ENCODE measurements at places on chromosomes 2 and 18.

- DNase-seq = no peak
Measured at GRCh38 chr2:207473049-207473930, 56.5 kb upstream of the CREB1 start.

GRCh38 chr2:179518830-179519229, 254.2 kb upstream of the SESTD1 start:
- no peak for DNase-seq

- DNase-seq = no peak
Measured at GRCh38 chr18:77551055-77551454, 301.4 kb downstream of the GALR1 start.

DNA sequence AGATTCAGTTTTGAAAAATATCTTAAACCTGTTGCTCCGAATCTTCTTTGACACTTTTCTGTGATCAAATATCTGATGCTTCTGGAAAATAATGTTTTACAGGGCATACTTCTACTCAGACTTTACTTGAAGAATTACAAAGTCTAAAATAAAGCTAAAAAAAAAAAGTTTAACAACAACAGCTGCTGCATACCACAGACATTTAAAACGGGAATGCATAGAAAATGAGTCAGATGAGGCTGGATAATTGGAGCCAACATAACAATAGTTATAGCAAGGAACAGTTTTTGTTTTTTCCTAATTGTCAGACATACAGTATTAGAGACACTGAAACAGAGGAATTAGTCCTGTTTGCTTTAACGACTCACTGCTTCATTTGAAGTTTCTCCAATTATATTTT, 1090.2 kb downstream of the SUCLG1 start:
- DNase-seq = no peak

DNA sequence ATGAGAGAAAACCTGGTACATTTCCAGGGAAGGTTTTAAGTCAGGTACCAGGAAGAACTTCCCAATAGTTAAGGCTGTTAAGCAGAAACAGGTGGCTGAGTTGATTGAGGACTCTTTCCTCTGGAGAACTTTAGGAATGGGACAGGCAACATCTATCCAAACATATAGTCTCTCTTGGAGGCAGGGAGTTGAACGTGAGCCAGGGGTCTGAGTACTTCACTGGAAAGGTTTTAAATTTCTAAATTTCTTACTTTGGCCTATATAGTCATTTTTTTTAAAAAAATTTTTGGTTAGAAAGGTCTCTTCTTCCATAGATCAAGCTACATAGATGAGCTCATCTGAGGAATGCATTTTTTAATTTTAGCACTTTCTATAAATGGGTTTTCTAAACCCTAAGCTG, 261.4 kb upstream of the TCF4 start:
- no peak for DNase-seq

- DNase-seq = no peak
Measured at GRCh38 chr18:75502286-75502685, 74.8 kb upstream of the SMIM21 start.

- DNase-seq = no peak
Measured at GRCh38 chr2:14567561-14567960, 65.0 kb upstream of the LRATD1 start.

- DNase-seq = no peak
Measured at GRCh38 chr2:107064750-107065149, 178.8 kb upstream of the ST6GAL2 start.

DNA sequence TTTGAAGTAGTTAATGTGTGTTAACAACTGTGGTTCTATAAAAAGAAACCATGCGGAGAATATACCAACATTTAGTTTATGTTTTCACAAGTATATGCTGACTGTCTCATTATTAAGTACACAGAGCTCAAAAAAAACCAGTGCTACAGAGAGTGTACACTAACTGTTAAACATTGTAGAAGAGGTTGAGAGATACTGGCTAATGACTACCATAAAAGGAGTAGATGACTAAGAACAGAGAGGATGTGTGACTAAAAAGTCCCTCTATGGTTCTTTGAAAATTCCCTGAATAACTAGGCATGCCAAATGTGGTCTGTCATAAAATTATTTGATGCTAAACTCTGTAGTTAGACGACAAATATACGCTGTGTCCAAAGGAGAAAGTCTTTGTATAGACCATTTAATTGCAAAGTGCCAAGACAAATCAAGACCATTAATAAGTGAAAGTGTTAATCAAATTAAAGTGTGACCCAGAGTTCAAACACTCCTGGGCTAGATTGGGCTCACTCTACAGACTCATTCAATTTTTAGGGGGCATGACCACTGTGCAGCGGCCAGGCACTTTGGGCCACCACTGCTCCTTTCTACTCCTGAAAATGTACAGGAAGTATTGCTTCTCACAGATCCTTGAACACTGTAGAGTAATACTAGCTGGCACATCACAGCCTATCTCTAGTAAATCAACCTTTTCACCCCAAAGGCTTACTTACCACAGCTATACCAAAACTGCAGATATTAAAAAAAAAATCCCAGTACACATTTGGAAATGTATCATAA, 45.1 kb upstream of the SERTAD2 start:
- no peak for DNase-seq

- no peak for DNase-seq
Measured at GRCh38 chr18:32040936-32041335, 22.3 kb downstream of the RNF125 start.

DNA sequence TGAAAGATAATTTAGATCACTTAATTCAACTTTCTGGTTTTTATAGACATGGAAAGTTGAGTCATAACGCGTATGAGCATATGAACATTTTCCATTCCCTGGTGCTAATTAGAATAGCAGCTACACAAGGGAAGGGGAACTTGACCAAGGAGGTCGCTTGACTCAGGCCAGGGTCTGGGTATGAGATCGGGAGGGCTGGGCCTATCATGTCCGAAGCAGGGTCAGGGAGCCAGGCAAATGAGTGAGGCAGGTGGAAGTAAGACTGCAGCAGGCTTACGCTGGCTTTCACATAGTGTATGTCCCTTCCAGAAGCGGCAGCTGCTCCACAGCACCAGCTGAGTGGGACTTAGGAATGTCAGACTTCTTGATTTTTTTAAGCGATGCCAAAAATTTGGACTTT, 14.7 kb downstream of the RALB start:
- DNase-seq = no peak
